ENCODE measurements at places on chromosomes 7 and 10.

GRCh38 chr7:94395141-94396036 is 694 bp downstream of the COL1A2 start:
- no peak for DNase-seq

- no peak for DNase-seq
Observed at GRCh38 chr7:26370011-26370410, 78.3 kb downstream of the SNX10 start.

DNA sequence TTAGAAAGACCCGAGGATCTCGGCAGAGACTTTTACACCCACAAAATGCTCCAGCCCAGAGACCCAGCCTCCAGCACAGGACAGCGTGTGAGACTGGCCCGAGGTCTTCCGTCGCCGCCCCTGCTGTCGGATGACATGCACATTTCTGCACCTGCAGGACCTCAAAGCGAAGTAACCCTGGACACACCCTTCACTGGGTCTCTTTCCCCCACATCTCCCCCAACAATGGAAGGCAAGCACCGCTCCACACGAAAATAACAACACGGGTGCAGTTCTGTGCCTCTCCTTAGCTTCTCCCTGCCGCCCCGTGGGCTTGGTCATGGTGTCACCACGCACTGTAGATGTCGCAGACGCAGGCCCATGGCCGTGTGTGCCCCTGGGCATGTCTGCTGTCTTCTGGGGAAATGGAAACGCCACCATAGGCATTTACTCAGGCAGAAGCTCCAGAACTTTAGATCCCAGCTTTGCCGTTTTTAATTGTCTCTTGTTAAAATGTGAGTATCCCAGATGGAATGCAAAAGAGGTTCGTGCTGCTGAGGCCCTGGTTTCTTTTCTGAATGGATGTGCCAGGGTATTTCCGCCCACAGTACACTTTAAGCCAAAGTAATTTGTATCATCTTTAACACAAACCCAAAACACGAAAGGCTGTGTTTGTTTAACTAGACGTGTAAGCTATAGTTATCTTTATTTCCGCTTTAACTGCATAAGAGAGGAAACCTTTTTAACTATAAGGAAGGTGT is 237.9 kb downstream of the MGMT start:
- DNase-seq: no peak

- no peak for DNase-seq
Observed at GRCh38 chr10:24235471-24235870, 26.5 kb downstream of the KIAA1217 start.

DNA sequence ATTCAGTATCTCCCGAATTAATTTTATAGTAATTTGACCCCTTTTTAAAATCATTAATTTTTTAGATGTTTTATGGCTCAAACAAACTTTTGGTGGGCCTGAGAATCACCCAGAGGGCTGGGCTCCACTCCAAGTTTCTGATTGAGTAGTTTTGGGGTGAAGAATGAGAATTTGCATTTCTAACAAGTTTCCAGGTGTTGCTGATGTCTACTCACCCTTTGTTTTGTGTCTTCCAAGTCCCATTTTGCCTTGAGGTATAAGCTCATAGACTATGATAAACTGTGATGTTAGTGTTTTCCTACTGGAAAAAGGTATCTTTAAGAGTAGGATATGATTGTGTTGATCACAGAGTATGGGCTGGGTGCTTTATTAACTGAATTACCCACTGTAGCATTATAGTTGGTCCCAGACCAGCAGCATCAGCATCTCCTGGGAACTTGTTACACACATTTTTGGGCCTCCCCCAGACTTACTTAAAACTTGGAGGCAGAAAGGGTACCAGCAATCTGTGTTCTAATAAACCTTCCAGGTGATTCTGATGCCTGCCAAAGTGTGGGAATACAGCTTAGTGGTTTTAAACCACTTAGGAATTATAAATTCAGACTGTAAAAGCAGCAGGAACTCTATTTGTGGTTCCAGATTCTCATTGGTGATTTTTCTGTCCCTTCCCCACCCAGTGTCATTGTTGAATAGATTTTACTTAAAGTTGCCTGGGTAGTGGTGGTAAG is 19.1 kb downstream of the ZNRF2 start:
- no peak for DNase-seq

- no peak for DNase-seq
Observed at GRCh38 chr10:80279146-80279545, 10.3 kb downstream of the MAT1A start.

DNA sequence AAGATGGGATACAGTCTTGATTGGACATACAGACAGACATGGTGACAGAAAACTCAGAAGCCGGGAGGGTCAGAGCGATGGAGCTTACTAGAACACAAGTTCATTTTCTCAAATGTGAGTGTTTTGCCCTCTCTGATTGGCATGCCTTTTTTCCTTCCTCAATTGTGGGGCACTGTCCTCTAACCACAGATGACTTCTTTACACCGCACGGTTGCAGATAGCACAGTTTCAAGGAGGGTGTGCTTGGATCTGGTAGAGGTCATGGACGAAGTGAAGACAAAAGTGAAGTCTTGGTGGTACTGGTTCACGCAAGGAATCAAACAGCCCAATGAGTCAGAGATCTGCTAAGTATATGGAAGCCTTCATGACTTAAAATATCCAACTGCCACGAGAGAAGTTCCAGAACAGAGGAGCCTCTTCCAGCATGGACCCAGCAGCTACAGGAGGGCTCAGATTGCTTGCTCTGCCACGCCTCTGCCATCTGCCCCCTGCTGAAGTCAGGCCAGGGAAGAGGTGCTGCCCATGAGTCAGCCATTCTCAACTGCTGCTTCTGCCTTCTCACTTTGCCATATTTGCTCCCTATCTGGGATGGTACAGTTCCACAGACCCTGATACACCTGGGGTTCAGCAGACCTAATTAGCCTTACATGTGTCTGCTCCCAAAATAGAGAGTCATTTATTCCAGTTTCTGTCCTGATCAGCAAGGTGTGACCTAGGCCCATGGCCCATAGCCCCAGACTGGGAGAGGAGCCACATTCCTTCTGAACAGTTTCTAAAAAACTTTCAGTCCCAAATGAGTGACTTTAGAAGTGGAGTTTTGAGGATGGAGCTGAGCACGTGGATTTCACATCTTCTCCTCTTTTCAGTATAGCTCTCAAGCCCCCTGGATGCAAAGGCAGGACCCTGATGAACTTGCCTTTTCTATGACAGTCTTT is 413.8 kb downstream of the KCNMA1 start:
- no peak for DNase-seq

DNA sequence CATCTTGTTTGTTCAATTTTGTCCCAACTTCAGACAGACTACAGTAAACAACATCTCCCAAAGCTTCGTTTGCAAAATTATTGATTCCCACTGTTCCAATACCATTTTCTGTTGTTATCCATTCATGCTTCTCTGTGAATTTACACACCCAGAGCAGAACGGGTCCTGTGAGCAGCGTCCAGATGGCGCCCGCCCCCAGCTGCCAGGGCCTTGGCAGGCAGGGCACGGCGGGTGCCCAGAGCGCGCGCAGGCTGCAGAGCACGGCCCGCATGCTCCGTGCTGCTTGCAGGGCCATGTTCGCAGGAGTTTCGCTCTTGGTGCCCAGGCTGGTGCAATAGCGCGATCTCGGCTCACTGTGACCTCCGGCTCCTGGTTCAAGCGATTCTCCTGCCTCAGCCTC is 32.5 kb upstream of the SEPTIN7 start:
- DNase-seq: no peak

DNA sequence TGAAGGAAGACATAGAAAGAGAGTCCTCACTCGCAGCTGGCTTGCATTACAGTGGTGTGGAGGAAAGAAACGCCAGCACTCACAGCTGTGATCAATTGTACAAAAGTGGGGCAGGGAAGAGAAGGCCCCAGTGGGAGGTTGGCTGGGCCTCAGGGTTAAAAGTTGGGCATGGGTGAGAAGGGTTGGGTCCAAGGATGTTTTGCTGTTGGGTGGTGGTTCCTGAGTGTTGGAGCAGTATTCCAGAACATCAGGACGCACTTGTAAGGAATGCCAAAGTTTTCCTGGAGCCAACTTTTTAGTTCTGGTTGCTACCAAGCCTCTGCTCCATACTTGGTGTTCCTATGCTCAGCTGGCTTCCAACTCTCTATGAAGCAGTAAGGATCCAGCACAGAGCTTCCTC is 55.4 kb upstream of the MKRN1 start:
- DNase-seq: no peak

- DNase-seq: peak; percentile 8
Observed at GRCh38 chr7:55280031-55280454, 85.1 kb upstream of the LANCL2 start.

GRCh38 chr7:102049765-102050164 is 232.3 kb downstream of the CUX1 start:
- DNase-seq: no peak

DNA sequence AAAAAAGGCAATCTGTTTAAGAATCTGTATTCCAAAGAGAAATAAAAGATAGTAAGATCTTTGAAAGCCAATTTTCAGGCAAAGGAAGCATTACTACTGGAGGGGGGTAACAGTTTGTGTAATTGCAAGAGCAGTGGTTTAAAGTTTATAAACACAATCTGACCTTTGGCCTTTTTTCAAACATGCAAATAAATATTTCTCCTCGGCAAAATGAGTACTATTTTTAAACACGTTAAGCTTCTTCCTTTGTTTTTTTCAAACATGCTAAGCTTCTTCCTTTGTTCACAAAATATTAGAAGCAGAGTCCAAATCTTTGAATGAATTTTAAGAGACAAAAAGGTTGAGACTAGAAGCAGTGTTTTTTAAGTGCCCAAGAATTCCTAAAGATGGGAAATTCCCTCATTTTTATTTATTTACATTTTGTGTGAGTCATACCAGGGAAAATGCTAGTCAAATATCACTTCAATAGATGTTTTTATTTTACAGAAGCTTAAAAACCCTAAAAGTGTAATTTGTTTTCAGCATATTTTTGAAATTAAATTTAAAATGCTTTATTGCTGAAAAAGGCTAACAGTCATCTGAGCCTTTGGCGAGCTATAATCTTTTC is 229.3 kb downstream of the GPR37 start:
- DNase-seq: no peak

Measured in nucleus accumbens (tissue), 56 donors.